ENCODE measurements at places on chromosomes 4 and X. TPM values are rescaled to one million over a fixed set of nuclear protein-coding genes. Genes with fewer than 3 reads are reported as not detected.

TRIM61 gene
- not detected for total RNA-seq

FAM9B gene
- not detected for total RNA-seq

P2RY4 gene
- not detected for total RNA-seq

OSTC gene
- total RNA-seq = 143 TPM

TRIML2 gene
- 34.9 TPM for total RNA-seq

MTMR8 gene
- total RNA-seq = 2.0 TPM

IL2 gene
- not detected for total RNA-seq

SMAD1 gene
- total RNA-seq = 17.4 TPM

GAGE12G gene
- not detected for total RNA-seq

PDCL2 gene
- not detected for total RNA-seq

CXCL10 gene
- not detected for total RNA-seq

EVC2 gene
- total RNA-seq = not detected

SULT1E1 gene
- total RNA-seq = not detected

PPARGC1A gene
- total RNA-seq = 2.0 TPM

SPATA18 gene
- 4.1 TPM for total RNA-seq

OR13H1 gene
- total RNA-seq = not detected

MAGEA11 gene
- total RNA-seq = not detected

GLRB gene
- 14.7 TPM for total RNA-seq

IL13RA2 gene
- total RNA-seq = 24.5 TPM

TENT5D gene
- total RNA-seq = not detected

GYPB gene
- total RNA-seq = not detected

FAM241A gene
- total RNA-seq = 6.2 TPM

ADH5 gene
- total RNA-seq = 92.4 TPM

EGFL6 gene
- total RNA-seq = not detected

USP11 gene
- total RNA-seq = 17.3 TPM

AWAT1 gene
- total RNA-seq = not detected

ETDA gene
- not detected for total RNA-seq

PLXNA3 gene
- 7.1 TPM for total RNA-seq

ASMTL gene
- 14.7 TPM for total RNA-seq

NXF2 gene
- total RNA-seq = not detected

WDR17 gene
- total RNA-seq = 9.1 TPM

SNCA gene
- total RNA-seq = 99.1 TPM

ATP2B3 gene
- total RNA-seq = not detected

GSPT2 gene
- total RNA-seq = 11.6 TPM

CPZ gene
- not detected for total RNA-seq

UXT gene
- 241 TPM for total RNA-seq
